Inflammatory macrophage (primary cell): ENCODE measurements at places on chromosomes 1 and 21.

- no peak for DNase-seq
These were observed 36.4 kb downstream of the TTC39A start for GRCh38 chr1:51293898-51294515.

GRCh38 chr1:239422818-239423217 is 36.5 kb downstream of the CHRM3 start:
- DNase-seq: no peak

GRCh38 chr1:76955652-76956051 is 88.4 kb downstream of the ST6GALNAC5 start:
- no peak for DNase-seq

DNA sequence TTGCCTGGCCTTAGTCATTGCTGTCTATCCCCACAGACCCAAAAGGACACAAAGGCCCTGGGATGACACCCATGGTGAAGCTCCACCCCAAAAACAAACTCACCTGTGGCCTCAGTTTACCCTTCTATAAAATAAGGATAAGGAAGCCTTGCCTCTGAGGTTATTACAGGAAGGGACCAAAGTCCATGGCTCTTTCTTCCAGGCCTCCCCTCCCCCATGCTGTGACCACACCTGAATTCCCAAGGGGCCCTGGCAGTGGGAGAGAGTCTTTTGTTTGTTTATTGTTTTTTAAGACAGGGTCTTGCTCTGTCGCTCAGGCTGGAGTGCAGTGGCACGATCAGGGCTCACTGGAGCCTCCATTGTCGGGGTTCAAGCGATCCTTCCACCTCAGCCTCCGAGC is 10.5 kb upstream of the TNFRSF25 start:
- DNase-seq: no peak

GRCh38 chr1:225763716-225764548 is 13.7 kb upstream of the SRP9 start:
- DNase-seq: peak; percentile 24

DNA sequence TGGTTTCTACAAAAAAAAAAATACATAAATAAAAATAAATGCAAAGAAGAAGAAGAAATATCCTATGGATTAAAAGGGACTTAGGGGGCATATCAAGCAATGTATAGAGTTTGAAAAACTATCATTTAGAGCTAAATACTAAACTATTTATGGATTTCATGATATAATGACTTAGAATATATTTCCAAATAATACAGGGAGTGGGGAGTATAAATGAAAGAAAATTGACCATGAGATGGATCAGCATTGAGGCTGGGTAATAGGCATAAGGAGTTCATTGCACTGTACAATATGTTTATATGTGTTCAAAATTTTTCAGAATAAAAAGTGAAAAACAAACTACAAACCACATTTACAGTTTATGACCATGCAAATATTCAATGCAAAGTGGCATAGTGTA is 18.8 kb downstream of the NHLH2 start:
- DNase-seq: no peak

DNA sequence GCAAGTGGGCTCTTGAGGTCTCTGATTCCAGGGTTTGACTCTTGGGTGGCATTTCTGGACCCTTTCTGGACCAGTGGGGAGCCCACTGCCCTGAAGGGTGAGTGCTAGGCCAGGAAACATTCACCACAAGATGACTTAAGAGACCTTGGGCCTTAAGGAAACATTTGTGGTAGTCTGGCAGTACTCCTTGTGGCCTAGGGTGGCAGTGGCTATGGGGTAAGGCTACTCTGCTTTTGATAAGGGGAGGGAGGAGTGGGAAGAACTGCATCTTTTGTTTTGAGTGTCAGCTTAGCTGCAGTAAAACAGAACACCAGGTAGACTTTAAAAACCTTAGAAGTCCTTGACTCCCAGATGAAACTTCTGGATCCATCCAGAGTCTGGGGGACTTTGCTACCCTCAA is 529.3 kb upstream of the LRRC7 start:
- no peak for DNase-seq

- DNase-seq: no peak
These were observed 13.6 kb downstream of the DENND1B start for GRCh38 chr1:197761654-197762053.

- no peak for DNase-seq
These were observed 19.1 kb upstream of the LMX1A start for GRCh38 chr1:165375623-165376022.

GRCh38 chr21:46000182-46000730 is 18.7 kb downstream of the COL6A1 start:
- no peak for DNase-seq

- DNase-seq: no peak
These were observed 5.9 kb upstream of the TTC4 start for GRCh38 chr1:54709547-54710292.

- DNase-seq: no peak
These were observed 1.9 kb upstream of the NAV1 start for GRCh38 chr1:201537028-201537427.

- no peak for DNase-seq
These were observed 74.1 kb upstream of the JUN start for GRCh38 chr1:58857680-58858673.

- DNase-seq: no peak
These were observed 95.0 kb upstream of the C1orf105 start for GRCh38 chr1:172325531-172325930.

GRCh38 chr1:21939650-21940374 is 2.7 kb upstream of the HSPG2 start:
- peak; percentile 84 for DNase-seq

DNA sequence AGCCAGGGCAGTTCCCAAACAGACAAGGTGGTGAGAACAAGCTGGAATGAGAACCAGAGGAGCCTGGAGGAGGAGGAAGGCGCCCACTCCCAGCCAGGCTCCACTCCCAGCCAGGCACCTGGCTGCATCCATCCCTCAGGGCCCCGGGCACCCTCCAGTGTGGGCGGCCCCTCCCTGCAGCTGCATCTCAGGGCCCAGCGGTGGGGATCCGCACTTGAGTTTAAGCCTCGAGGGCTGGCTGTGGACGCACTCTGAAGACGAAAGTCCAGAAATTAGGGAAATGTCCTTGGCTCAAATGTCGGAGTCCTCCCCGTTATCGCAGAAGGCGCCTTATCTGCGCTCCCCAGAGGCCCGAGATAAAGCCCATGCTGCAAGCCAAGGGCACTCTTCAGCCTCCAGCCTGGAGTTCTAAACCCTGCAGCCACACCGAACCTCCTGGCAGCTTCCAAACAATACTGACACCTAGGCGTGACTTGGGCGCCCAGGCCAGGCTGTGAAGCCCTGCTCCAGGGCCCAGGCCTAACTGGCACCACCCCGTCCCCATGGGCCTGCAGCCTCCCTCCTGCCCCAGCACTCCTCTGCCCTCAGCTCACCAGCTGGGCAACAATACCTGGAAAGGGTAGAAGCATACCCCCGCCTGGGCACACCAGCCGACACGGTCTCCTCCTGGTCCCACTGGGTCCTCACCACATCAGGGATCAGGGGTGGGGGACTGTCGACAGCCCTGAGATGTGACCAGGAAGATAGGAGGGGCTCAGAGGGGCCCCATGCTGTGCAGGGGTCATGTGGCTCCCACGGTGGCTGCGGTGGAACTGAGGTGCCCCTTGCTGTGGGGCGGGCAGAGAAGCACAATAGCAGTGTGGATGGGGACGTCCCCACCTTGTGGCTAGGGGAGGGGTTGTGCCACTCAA is 184.8 kb upstream of the VAMP3 start:
- no peak for DNase-seq

DNA sequence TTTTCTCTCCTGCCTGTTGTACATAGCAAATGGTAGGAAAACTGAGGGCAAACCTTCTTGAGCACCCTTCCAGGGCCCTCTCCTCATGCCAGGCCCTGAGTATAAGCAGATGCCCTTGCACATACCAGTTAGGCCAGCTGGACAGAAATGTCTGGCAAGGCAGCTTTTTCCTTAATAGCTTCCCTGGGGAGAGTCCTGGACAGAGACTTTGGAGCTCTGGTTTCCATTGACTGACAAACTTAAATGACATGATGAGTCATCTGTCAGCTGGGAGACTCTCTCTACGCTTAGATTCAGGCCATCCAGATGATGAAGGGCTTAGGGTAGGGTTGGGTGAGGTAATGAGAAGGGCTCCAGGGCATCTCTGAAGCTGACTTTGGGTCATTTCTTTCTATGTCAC is 317.5 kb downstream of the ASTN1 start:
- DNase-seq: no peak

- no peak for DNase-seq
These were observed 59.4 kb downstream of the CAPN9 start for GRCh38 chr1:230806552-230806951.

DNA sequence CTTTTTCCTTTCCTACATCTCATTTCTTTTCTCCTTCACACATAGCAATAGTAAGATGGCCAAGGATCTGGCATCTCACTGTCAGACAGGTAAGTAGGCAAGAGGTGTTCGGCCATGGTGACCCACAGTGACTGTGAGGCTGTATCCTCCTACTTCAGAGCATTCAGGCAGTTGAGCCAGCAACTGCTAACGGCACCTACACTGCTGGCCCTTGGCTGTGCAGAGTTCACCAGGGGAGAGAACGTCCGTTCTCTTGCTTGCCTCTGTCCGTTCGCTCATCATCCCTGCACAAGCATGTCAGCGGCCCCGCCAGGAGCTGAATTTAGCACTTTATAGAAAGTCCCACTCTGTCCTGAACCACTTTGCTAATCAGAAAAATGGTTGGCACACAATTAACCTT is 113.6 kb downstream of the GREM2 start:
- DNase-seq: no peak

GRCh38 chr1:78606274-78606673 is 14.0 kb upstream of the IFI44L start:
- no peak for DNase-seq

- peak; percentile 49 for DNase-seq
These were observed 49.6 kb downstream of the OSBPL9 start for GRCh38 chr1:51666478-51666877.

GRCh38 chr1:24443241-24443656 is 27.6 kb downstream of the NIPAL3 start:
- DNase-seq: no peak

DNA sequence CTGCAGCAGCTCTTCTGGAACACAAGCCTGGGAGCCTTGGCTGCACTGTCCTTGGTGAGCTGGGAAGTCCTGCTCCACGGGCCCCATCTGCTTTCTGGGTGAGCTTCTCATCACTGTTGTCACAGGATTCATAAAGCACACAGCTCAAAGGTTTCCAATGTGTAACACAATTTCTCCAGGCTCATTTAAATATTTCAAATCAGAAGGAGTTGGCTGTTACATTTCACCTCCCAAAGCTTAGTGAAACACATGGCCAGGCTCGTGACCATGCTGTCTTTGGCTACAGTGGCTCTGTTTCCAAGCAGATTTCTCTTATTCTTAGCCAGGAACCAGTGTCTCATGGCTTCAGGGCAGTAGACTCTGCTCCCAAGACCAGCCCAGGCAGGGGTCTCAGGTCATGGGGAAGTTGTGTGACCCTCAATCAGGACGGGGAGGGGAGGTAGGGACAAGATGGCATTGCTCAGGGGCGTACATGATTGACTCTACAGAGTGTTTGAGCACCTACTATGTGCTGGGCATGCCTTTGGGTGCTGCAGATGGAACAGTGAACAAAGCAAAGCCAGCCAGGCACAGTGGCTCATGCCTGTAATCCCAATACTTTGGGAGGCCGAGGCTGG is 353.0 kb downstream of the NPHP4 start:
- DNase-seq: no peak

DNA sequence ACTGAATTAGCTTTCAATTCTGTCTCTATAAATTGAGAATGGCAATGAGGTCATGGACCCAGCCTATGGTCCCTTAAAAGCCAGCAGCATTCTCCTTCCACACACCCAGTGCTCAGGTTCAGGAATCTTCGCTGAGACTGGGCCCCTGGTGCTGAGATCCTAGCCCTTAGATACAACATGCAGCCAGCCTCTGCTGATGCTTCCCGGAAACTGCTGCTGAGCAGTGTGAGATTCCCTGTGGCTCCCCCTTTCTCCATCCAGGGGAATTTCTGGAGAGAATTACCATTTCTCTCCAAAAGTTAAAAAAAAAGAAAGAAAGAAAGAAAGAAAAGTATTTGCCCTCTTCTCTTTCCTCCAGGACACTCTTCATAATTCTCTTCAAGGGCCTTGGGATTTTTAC is 31.7 kb upstream of the RALGPS2 start:
- no peak for DNase-seq

GRCh38 chr1:56345831-56346230 is 233.5 kb downstream of the PLPP3 start:
- DNase-seq: no peak

DNA sequence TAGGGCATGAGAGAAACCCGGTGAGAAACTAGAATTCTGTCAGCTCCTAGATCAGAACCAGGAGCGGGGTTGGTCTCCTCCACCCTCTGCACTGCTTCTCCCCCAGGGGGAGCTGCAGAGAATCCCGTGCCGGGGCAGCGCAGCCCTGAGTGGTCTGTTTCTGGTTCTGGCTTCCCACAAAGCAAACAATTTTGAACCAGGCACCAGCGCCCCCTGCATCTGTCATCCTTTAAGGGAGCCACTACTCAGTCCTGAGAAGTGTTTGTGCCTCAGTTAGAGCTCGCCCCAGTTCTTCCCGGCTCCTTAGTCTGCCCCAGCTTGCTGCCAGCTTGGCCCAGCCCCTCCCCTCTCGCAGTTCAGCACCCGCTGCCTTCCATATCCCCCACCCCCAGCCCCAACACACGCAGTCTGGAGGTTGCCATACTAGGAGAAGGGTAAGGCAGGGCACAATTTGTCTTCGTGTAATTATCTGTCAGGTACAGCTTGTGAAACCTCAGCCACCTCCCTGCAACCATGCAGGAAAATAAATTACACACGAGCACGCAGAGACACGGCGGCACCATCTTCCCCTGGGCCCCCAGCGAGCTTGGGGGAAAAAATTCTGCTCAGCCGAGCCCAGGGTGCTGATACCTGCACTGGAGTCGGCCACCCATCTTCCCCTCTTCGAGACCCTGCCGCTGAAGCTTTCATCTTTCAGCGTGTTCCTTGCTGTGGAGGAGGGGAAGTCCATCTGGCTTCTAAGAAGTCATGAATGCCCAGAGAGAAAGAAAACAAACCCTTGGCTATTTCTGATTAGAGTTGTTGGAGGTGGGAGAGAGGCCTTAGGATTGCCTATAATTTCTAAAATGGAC is 62.6 kb upstream of the CD1D start:
- peak; percentile 50 for DNase-seq

DNA sequence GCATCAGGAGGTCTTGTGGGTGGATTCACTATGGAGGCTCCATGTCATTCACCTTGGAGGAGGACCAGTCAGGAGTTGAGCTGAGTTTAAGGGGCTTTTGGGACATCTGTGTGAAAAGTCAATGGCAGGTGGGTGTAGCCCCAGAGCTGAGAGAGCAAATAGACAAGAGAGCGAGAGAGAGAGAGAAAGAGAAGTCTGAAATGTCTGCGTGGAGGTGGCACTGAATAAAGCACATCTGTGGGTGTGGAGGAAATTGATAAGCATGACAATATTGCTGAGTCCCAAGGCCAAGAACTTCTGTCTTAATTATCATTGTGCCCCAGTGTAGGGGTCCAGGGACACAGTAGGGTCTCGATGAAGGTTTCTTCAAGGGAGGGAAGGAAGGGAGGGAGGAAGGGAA is 79.5 kb upstream of the VAMP3 start:
- DNase-seq: no peak

GRCh38 chr1:228830954-228831481 is 95.7 kb downstream of the RHOU start:
- DNase-seq: no peak

DNA sequence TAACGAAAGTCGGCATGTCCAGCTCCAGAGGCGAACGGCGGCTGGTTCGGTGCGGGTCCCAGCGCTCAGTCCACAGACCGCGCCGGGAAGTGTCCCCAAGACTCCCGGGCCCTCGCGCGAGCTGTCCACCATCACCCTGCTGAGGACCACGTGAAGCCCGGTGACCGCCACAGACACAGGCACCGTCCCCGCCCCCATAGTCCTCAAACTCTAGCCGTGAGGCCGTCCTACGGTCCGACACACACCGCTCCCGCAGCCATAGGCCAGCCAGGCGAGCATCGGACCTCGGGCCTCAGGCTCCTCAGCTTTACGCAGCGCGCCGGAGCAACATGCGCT is 535 bp downstream of the SETD4 start:
- DNase-seq: peak; percentile 39
